ENCODE measurements at places on chromosomes 16 and 17. TPM values are rescaled to one million over a fixed set of nuclear protein-coding genes. Genes with fewer than 3 reads are reported as not detected.

Gene ITGAX
- 0.64 TPM for total RNA-seq

Gene CCL16
- 0.13 TPM for total RNA-seq

Gene ANKRD40CL
- not detected for total RNA-seq

Gene PIPOX
- total RNA-seq: 1.2 TPM

Gene CLEC18C
- 0.13 TPM for total RNA-seq

Gene EPX
- total RNA-seq: not detected

Gene G6PC1
- not detected for total RNA-seq

Gene IL17C
- not detected for total RNA-seq

Gene CETP
- total RNA-seq: 12.8 TPM

Gene CDH13
- total RNA-seq: 68.9 TPM

Gene ICAM2
- 220 TPM for total RNA-seq

Gene CPPED1
- total RNA-seq: 8.3 TPM

Gene ABI3
- 16.9 TPM for total RNA-seq

Gene GNAO1
- total RNA-seq: not detected

Gene KRT39
- total RNA-seq: not detected

Gene GRIN2A
- total RNA-seq: not detected

Gene CLEC18B
- total RNA-seq: 0.13 TPM

Gene SPATA33
- 1.0 TPM for total RNA-seq

Gene CACNG3
- total RNA-seq: not detected

Gene FOXO3B
- total RNA-seq: 1.5 TPM

Gene NUP88
- total RNA-seq: 94.0 TPM

Gene PLLP
- total RNA-seq: 4.2 TPM

Gene TAC4
- not detected for total RNA-seq

Gene ZFP3
- total RNA-seq: 1.3 TPM

Measured in dermis microvascular lymphatic vessel endothelial cell (primary cell).